ENCODE measurements at places on chromosomes 13 and 19.

DNA sequence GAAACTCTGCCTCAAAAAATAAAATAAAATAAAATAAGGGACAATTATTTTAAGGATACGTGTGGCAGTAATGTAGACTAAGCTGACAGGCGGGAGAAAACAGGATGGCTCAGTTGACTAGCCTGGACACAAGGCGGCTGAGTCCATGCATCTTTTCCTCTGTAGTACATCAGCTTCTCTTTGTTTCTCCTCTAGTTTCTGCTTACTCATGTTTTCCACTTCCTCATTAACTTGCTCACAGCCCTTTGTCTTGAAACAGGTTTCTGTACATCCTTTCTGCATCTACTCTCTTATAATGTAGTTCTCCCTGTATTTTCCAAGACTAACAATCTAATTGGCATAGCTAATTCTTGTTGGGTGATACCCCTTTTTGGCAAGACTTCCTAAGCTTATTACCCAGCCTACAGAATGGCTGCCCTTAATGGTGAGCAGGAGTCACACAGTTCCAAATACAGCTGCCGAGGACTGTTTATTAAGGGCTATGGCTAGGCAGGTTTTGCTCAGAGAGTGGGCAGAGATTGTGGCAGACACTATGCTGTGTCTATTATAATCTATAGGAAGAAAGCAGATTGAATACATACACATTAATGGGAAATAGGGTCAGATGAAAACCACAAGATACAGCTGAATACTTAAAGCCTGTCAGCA lies 58.7 kb upstream of the KLF5 start:
- DNase-seq: no peak

- DNase-seq: no peak
These were observed 20.7 kb upstream of the KLF5 start for GRCh38 chr13:73038064-73038463.

DNA sequence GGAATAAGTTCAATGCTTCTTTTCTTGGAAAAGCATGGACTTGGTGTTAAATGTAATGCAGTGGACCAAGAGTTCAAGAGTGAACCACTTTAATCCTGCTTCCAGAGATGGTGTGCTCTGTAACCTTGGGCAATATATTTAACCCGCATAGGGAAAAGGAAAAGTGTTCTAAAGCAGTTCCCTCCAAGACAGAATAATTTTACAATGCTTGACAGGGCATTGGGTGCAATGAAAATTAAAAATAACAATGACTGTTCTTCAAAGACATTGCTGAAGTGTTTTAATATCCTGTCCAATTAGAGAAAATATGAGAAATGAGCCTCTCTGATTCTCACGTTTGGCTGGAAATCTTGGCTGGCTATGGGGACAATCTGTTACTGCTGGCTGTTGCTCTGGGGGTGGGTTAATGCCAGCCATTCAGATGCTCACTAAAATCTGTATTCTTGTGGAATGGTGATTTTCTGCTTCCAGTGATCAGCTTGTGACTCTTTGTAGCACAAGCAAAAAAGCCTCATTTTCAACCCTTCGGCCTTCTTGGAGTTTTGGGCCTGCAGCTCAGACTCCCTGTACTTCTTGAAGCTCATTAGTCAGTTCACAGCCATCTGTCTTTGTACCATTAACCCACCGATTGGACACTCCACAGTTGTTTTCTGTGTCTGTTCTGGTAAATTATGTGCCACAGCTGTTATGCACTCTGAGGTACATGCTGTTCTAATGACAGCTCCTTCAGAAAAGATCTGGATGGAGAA lies 310.6 kb downstream of the LMO7 start:
- DNase-seq: no peak

GRCh38 chr19:14577264-14577663 lies 5.4 kb upstream of the NDUFB7 start:
- no peak for DNase-seq

GRCh38 chr19:10928563-10929401 lies at the start of the genes TIMM29 and YIPF2:
Gene TIMM29, plus strand, starts transcription at chr19:10928811. Its CDS starts 12 bp downstream, at chr19:10928823.
Gene YIPF2, minus strand, starts transcription at chr19:10928639. Its CDS starts 229 bp downstream, at chr19:10928410.
- DNase-seq: peak; percentile 97

DNA sequence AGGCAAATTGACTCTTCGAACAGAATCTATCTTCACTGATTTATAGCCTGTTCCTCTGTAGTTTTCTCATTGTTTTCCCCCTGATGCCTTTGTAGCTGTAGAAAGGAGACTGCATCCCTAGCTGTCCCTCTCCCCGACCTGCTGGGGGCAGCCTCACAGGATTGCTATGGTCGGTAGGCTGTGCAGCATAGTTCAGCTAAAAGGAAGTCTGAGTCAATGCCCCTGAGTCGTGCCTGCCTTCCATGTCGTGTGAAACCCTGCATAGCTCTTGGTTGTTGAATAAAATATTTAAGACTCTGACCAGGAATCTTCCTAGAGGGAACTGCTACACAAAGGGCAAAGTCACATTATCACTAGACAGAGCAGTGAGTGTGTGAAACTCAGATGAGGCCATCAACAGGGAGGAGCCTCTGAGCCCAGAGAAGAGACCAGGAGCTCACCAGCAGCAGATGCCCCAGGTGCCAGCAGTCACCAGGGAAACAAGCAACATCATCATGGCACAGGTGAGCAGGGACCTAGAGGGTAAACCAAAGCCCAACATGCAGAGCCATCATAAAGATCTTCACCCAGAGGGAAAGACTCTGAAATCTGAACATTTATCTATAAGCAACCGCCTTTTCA lies 108.4 kb upstream of the NBEA start:
- no peak for DNase-seq

DNA sequence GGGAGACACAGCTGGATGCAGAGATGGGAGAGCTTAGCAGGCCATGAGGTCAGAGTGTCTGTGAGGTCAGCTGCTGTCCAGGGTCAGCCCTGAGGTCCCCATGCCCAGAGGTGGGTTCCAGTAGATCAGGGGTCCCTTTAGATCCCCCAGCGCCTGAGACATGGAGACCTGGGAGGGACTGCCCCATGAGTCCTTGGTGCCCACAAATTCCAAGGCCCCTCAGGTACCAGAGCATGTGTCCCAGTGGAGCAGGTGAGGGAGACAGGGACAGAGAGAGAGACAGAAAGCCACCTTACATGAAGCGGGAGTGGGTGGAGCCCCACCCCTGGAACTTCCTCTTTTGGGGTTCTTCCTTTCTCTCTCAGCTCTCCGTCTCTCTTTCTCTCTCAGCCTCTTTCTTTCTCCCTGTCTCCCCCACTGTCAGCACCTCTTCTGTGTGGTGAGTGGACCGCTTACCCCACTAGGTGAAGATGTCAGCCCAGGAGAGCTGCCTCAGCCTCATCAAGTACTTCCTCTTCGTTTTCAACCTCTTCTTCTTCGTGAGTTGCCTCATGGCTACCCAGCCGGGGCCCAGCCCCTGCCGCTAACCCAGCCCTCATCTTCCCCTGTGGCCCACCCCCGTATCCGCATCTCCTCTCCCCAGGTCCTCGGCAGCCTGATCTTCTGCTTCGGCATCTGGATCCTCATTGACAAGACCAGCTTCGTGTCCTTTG lies at the start of gene CD37:
Gene CD37 (plus strand): TSS at position 336 of the 713 bp plus-strand sequence. CDS start 135 bp downstream, at position 471.
- peak; percentile 44 for DNase-seq

- no peak for DNase-seq
These were observed 703 bp upstream of the FBL start for GRCh38 chr19:39846678-39847486.

DNA sequence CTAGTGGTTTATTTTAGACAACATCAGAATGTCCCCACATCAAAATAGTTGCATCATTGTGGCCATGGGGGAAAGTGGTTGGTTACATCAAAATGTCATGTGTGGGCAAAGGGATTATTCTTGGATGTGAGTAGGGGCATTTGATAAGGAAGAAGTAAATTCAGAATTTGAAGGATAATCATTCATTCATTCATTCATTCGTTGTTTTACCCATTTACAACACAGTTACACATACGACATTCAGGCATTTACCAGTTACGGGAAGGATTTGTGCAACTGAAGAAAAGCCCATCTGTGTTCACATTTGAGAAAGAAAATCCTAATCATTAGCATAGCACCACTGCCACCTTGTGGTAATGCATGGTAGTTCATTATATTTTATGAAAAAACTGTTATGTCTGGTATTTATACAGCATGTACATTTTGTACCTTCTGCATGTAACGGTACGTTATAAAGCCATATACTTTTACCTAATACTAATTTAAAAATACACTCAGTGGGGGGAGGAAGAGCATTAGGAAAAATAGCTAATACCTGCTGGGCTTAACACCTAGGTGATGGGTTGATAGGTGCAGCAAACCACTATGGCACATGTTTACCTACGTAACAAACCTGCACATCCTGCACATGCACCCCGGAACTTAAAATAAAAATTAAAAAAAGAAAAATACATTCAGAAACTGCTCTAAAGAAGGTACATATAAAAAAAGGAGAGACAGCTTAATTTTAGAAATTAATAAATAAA lies 62.1 kb downstream of the DGKH start:
- DNase-seq: no peak

DNA sequence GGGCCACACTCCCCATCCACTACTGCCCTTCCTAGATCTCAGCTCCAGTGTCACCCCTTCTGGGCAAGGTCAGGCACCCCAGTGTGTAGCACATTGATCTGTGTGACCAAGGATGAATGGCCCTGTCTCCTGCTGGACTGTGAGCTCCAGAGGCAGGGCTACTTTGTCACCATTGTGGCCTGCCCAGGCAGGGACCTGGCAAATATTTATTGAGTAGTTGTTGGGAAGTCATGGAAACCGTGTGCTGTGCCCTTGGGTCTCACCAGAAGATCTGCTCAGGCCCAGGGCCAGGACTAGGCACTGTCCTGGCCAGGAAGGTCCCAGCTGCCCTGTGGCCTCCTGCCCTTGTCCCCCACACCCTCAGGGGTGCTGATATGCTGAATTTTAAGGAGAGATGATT lies 10.5 kb downstream of the NACC1 start:
- DNase-seq: no peak

DNA sequence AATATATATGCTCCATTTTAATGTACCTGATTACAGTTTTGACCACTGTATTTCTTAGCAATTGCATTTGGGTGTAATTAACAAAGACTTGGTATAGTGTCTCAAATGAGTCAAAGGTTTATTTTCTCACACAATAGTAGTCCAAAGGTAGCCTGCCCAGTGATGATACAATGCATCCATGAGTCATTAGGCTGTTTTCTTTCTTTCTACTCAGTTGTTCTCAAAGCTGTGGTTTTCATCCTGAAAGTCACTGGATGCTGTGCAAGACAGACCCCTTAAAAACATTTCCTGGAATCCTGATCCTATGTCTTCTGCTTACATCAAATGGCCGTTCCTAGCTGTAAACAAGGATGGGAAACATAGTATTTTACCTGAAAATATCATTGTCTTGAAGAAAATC lies 651.2 kb upstream of the MIR17HG start:
- no peak for DNase-seq

GRCh38 chr13:31321457-31321856 lies 121.7 kb downstream of the B3GLCT start:
- no peak for DNase-seq

GRCh38 chr13:28337166-28338005 lies 157.5 kb downstream of the FLT1 start:
- DNase-seq: no peak

DNA sequence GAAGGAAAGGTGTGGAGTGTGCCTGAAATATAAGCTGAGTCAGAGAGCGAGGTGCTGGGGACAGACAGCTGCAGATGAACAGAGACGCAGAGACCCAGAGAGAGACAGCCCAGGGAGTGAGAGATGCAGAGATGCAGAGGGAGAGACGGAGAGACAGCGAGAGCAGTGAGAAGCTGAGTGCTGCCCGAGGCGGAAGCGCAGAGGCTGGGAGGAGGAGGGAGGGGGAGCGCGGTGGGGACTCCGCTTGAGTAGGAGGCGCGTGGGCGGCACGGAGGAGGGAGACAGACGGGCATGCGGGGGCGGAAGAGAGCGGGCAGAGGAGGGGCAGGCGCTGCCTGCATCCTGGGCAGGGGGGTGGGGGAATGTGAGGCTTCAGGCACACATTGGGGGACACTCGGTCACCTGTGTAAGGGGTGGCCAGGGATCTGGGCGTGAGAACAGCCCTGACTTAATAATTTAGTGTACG lies 25.7 kb downstream of the SLC8A2 start:
- DNase-seq: peak; percentile 76

- DNase-seq: no peak
These were observed 7.6 kb upstream of the GMIP start for GRCh38 chr19:19651076-19651475.

GRCh38 chr19:45159971-45160324 lies 834 bp downstream of the NKPD1 start:
- DNase-seq: no peak

DNA sequence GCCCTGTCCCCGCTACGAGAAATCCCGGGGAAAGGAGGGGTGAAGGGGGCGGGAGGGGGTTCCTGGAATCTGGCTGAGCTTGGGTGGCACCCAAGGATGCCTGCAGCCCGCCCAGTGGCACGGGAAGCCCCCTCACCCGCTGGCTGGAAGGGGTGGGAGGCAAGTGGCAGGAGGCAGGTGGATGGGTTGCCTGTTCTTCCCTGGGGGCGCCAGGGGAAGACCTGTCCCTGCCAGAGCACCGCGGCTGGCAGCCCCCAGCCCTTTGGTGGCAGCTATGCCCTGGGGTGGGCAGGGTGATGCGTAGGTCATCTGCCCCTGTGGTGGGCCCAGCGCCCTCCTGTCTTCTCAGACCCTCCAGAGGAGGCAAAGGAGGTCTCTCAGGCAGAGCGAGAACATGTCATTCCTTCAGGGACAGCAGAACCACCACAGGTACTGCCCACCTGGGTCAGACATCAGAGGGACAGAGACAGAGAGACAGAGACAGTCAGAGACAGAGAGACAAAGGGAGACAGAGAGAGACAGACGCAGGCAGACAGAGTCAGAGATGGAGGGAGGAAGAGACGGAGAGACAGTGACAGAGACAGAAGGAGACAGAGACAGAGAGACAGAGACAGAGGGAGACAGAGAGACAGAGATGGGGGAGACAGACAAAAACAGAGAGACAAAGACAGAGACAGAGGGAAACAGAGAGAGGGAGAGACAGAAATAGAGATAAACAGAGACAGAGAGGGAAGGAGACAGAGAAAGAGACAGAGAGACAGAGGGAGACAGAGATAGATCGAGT lies 36.7 kb downstream of the EFNA2 start:
- no peak for DNase-seq

GRCh38 chr13:80036845-80037504 lies 304.0 kb downstream of the SPRY2 start:
- DNase-seq: no peak

GRCh38 chr19:16136185-16136999 lies 7.1 kb upstream of the HSH2D start:
- no peak for DNase-seq

Data from naive thymus-derived CD8-positive, alpha-beta T cell (primary cell).